ENCODE measurements at places on chromosomes 6 and 20.

DNA sequence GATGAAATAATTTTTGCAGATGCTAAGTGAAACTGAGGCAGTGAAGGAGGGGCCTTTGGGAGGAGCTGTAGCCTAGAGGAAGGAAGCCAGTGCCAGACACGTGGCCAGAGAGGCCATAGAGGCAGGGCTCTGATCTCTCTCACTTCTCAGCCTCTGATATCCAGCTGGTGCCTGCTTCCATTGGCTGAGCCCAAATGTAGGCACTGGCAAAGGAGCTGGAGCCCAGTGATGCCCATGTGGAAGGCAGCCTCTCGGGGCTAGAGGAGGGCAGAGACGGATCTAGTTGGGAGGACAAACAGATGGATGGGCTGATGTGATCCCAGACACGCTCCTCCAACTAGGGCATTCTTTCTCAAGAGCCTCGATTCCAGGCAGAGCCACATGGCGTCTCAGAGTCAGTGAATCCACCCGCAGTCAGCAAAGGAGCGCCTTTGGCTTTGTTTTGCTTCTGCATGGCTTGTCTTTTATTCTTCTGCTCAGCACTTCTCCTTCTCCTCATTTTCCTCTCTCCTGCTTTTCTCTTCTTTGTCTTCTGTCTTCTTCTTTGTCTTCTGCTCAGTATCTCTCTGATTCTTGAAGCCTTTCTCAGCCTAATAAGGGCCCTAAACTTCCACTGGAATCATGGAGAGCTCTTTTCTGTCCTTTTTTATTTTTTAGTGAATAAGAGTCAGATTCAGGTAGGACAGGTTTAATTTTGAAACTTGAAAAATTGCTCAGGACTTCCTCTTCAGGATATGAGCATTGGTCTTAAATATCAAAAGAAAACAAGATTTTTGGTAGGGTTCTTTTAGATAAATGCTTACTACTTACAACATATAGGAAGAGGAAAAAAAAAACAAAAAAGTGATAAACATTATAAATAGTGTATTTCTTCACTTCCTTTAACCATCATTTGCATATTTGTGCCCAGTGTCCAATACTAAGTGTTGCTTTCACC, 41.8 kb downstream of the CYP24A1 start:
- no peak for DNase-seq

DNA sequence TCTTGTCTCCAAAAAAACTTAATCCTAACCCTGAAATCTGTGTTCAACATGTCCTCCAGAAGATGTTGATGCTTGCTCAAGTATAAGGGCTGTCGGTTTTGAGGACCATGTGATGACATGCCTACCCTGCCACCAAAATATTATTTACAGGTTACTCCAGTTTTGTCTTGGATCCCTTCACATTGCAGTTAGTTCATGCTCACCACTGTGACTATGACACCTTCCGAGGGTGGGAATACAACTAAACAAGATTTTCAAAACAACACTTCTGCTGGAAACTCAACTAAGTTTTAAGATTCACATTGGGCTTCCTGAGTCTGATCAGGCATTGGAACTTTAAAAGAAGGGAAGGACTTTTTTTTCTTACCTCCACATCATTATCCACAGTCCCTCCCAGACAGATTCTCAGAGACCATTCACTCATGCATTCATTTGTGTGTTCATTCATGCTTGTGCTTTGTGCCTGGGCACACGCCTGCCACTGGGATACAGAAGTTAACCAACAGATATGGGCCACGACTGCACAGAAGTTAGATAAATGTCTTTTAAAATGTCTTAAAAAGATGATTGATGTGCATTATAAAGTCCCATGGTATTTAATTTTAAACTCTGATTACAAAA, 118.7 kb upstream of the GJE1 start:
- no peak for DNase-seq

GRCh38 chr20:13260650-13261279, 39.7 kb downstream of the ISM1 start:
- DNase-seq, result no peak

- no peak for DNase-seq
These were observed 2.0 kb upstream of the TAF4 start for GRCh38 chr20:62067547-62068260.

DNA sequence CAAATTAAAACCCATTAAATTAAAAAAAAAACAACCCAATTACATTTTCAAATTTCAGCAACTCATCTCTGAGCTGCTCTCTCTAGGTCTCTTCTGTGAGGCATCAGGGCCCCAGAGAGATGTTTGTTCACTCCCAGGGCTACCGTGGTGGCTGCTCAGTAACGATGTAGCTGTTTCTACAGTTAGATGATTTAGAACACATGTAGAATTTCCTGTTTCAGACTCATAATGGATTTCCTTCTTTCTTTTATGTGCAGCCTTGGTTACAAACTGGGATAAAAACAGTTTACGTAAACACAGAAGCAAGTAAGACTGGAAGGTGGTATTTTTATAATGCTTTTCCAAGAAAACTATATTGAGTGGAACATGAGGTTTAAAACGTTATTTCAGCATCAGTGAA, 116.1 kb upstream of the CCN2 start:
- DNase-seq, result no peak

Measured in left ventricle myocardium inferior (tissue), 1 donor.